AG04450 (cell line): ENCODE measurements at places on chromosomes 6 and 20. TPM values are rescaled to one million over a fixed set of nuclear protein-coding genes. Genes with fewer than 3 reads are reported as not detected.

The TNFRSF21 gene
- 21.7 and 23.8 TPM in 2 replicates for polyA plus RNA-seq

The MAPK13 gene
- polyA plus RNA-seq = 3.8 and 4.0 TPM in 2 replicates

- DNase-seq = peak; percentile 6
Measured at GRCh38 chr6:39137245-39137644, 22.3 kb upstream of the SAYSD1 start.

The BPIFA1 gene
- polyA plus RNA-seq = not detected in 2 replicates

GRCh38 chr6:16249971-16250370 is 11.6 kb downstream of the GMPR start:
- no peak for DNase-seq

DNA sequence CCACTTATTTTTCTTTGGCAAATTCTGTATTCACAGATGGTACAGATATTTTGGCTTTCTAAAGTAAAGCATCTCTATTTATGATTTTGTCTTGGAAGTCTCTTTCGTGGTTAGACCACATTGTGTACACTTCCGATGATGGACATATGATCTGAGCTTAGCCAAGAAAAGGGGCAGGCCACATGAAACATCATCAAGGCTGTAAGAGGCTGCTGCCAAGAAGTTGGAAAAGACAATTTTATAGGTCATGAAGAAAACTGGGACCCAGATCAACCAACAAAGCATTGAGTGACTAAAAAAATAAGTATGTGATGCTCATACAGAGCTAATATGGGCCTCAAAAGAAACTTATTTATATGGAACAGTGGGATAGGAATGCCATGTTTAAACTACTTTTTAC is 266.4 kb downstream of the HAO1 start:
- no peak for DNase-seq

The COX7A2 gene
- 235 and 263 TPM in 2 replicates for polyA plus RNA-seq

The GSTA2 gene
- not detected in 2 replicates for polyA plus RNA-seq

DNA sequence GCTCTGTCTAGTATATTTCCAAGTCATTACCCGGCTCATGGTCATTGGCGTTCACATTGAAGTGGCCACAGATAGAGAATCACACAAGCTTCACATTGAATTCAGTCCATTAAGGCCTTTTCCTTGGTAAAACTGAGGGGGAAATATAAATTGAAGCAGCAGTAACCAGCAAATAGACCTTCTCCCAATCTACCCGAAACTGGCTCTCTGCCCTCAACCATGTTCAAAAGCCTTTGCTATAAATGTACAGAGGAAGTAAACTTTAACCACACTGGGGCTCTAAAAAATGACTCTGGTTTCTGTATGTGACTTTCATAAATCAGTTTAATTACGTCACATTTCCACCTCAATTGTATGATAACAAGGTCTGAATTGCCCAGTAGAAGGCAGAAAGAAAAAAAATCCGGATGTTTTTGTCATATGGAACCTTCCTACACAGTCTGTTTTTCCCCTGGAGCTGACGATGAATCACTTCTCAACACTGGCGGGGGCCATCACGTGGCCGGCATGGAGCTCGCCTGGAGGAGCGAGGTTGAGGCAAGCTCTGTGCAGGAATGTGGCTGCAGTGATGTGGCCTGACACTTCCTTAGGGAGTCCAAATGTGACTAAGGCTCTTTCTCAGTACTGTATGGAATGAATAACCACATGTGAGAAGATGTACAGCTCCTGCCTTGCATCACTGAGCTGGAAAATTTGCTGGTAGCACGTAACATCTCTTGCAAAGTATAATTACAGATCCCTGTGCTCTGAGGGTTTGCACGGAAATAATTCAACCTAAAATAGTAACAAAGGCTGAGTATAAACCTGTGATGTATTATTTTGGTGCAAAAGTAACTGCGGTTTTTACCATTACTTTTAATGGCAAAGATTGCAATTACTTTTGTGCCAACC is 58.6 kb upstream of the SNX9 start:
- peak; percentile 99 for DNase-seq

DNA sequence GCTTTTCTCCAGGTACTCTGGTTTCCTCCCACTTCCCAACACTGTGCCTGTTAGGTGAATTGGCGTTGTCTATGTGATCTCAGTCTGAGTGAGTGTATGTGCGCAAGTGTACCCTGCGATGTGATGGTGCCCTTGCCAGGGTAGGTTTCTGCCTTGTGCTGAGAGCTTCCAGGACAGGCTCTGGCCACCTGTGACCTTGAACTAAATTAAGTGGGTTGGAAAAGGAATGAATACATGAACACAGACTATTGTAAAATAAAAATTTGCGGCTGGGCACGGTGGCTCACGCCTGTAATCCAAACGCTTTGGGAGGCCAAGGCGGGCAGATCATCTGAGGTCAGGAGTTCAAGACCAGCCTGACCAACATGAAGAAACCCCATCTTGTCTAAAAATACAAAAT is 678.0 kb downstream of the DHX35 start:
- no peak for DNase-seq

- no peak for DNase-seq
Measured at GRCh38 chr6:152062476-152062875, 255.0 kb downstream of the ESR1 start.

DNA sequence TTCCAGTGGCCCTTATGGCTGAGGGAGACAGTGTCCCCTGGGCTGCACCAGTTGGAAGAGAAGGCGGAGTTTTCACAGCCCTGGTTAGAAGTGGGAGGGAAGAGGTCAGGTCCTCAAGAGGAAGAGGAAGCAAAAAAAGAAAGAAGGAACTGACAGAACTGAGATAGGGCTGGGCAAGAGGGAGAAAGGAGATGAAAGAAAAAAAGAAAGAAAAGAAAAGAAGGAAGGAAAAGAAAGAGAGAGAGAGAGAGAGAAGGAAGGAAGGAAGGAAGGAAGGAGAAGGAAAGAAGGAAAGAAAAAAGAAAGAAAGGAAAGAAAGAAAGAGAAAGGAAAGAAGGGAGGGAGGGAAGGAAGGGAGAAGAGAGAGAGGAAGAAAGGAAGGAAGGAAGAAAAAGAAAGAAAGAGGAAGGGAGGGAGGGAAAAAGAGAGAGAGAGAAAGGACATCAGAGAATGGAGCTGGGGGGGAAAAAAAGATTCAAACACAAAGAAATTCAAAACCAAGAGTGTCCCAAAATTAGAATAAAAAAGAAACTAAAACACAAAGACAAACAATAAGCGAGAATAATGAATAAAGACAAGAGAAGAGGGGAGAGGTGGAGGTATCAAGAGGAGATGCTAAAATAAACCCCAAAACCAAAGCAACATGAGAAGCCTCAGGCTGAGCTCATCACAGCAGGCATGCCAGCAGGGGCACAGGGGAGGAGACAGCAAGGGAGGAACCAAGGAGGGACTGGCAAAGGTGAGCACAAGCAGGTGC is 5.3 kb upstream of the FUCA2 start:
- DNase-seq = no peak

The RNF144B gene
- polyA plus RNA-seq = 0.25 and 0.35 TPM in 2 replicates

DNA sequence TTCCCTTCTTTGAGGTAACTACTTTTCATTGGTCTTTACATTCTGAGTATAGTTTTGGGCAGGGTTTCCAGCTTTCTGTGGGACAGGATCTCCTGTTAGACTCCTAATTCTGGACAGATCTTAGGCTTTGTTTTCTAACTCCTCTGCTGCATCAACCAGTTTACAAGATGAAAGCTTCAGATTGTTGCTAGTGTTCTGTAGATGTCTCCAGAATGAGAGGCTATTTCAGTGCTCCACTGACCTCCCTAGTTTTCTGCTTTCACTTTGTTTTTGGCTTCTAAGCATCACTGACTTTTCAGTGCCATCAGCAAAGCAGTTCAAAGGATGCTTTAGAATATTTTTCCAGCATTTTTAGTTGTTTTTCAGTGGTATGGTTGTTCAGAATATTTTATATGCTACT is 101.4 kb downstream of the LIN28B start:
- DNase-seq = no peak

DNA sequence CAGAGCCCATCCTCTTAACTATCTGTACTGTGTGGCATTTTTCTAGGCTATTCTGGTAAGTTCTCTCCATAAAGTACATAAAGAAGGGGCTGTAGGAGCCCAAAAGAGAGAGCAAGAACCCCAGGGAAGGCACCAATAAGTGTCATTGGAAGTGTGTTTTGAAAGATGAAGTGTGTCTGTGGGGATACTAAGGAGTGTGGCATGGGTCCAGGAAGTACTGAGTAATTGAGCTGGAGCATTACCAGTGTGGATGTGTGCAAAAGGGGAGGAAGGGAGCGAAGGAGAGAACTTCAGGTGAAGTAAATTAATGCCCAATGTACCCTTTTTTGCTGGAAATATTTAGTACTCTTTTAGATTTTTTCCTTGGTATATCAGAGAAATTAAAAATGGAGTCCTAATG is 63.9 kb downstream of the KCNS1 start:
- no peak for DNase-seq

- no peak for DNase-seq
Measured at GRCh38 chr6:130826442-130827246, 562 bp upstream of the SMLR1 start.

- DNase-seq = no peak
Measured at GRCh38 chr6:7468382-7469081, 72.9 kb upstream of the DSP start.

The PLEKHG1 gene
- 0.12 and 0.16 TPM in 2 replicates for polyA plus RNA-seq
